Type B pancreatic cell (in vitro differentiated cells): ENCODE measurements at places on chromosomes 6 and 20. TPM values are rescaled to one million over a fixed set of nuclear protein-coding genes. Genes with fewer than 3 reads are reported as not detected.

GRCh38 chr6:70299456-70299855 is 3.4 kb downstream of the COL9A1 start:
- DNase-seq: no peak

The SRMS gene
- total RNA-seq: not detected in 2 replicates

The MOG gene
- not detected in 2 replicates for total RNA-seq

DNA sequence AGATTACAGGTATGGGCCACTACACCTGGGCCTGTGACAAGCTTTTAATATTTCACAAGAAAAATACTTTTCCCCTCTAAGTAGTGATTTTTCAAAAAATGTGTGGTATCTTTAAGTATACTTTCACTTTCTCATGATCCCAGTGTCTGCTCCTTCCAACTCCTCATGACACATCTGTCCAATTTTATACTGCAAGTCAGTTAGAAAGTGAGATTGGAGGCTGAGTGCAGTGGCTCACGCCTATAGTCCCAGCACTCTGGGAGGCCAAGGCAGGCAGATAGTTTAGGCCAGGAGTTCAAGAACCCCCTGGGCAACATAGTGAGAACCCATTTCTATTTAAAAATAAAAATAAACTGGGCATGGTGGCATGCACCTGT is 20.2 kb downstream of the PIM1 start:
- no peak for DNase-seq

DNA sequence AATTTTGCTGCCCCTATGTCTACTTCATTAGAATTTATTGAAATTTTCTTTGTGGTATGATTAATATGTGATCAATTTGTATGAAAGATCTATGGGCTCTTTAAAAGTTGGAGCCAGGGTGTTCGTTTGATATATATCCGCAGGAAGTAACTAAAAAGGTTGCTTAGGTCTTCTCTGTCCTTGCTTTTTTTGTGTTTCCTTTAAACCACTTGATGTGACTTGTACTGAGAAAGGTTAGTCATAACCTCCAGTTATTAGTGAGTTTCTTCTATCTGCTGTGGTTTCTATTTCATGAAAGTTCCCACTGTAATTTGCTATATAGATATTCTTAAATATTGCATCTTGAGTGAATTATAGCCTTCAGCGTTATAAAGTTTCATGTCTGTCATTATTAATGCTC is 585.3 kb upstream of the ARID1B start:
- no peak for DNase-seq

The SERPINB1 gene
- 31.2 and 52.0 TPM in 2 replicates for total RNA-seq

The PROKR2 gene
- total RNA-seq: 4.8 and 5.9 TPM in 2 replicates

The PAX1 gene
- total RNA-seq: 0.43 and 2.7 TPM in 2 replicates

DNA sequence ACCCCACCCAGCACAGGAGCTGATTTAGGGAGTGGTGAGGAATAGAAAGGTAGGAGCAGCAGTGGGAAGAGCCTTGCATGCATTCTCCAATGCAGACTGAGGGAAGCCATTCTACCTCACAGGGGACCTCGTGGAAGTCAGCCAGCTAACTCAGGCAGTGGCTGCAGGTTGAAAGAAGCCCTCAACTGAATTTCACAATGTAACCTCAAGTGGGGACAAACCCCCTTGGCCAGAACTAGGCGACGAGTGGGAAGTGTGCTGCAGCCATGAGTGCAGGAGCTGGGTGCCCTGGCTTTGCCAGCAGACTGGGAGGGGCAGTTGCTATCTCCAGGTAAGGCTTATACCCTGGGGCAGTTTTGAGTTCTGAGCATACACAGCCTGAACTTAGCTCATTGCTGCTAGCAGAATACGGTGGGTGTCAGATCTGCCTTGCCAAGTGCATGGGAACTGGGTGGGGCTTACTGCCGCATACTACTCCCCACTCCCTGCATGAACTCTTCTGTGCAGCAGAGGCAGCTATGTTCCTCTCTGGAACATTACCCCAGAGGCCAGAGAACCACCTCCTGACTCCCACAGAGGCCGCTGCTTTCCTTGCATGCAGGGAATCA is 126.5 kb downstream of the CDK19 start:
- DNase-seq: no peak
